ENCODE measurements at places on chromosomes 1 and 21. TPM values are rescaled to one million over a fixed set of nuclear protein-coding genes. Genes with fewer than 3 reads are reported as not detected.

GRCh38 chr1:87778896-87779295, 450.2 kb downstream of the LMO4 start:
- no peak for DNase-seq

GRCh38 chr1:26307363-26307781, 936 bp upstream of the UBXN11 start:
- DNase-seq, result no peak

DNA sequence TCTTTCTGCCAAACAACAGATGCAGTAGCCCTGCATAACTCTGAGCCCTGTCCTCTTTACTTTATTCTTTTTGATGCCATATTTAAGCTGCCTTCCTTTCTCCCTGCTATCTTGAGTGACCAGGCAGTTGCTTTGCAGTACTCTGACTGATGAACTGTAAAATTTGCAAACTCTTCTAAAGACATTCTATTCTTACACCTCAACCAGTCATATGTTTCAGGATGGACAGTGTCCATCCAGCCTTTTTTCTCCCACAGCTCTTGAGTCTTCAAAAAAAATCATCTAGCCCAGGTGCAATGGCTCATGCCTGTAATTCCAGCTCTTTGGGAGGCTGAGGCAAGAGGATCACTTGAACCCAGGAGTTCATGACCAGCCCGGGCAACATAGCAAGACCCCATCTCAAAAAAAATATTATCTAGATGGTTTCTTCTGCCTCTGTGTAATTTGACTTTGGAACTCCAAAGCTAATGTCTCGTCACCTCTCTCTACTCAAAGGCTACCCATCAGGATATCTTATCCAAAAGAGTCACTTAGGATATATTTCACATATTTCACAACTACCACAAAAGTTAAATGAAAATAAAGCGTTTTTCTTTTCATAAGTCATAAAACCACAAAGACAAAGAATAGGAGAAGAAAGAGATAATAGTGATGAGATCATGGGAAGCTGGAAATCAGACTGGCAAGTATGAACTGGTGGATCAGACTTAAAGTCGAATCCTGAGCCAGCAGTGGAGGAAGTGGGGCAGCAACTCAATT, 54.6 kb upstream of the IPO9 start:
- no peak for DNase-seq

- no peak for DNase-seq
Observed at GRCh38 chr1:208520438-208521099, 276.4 kb upstream of the PLXNA2 start.

DNA sequence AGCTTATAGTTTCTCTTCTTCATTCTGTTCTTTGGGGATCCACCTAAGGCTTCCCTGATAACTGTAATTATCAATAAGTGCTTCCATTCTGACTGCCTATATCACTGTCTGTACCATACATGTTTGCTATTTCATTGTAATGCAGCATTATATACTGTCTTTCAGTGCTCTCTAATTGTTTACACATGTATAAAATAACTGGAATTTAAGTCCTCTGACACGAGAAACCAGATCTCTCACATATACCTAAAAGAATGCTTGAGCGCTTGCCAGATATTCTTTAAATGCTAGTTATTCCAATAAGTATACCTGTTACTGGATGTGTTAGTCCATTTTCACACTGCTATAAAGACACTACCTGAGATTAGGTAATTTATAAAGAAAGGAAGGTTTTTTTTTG, 34.7 kb downstream of the CELF3 start:
- no peak for DNase-seq

The C2CD4D gene
- polyA plus RNA-seq, result 0.97 TPM

- DNase-seq, result no peak
Observed at GRCh38 chr21:21955204-21955603, 957.0 kb downstream of the NCAM2 start.
